Fibroblast of pulmonary artery (primary cell): ENCODE measurements at places on chromosomes 4 and X.
A peak's percentile ranks its signal among the peaks of the same experiment; 100 is the strongest.

DNA sequence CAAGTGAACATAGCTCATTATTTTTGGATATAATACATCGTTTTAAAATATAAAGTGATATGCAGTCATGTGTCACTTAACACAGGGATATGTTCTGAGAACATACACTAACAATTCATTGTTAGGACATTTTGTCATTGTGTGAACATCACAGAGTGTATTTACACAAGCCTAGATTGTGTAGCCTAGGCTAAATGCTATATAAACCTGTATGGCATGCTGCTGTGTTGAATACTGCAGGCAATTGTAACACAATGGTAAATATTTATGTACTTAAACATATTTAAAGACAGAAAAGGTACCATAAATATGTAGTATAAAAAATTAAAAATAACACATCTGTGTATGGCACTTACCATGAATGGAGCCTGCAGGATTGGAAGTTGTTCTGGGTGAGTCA lies 44.9 kb upstream of the GPRIN3 start:
- no peak for DNase-seq

DNA sequence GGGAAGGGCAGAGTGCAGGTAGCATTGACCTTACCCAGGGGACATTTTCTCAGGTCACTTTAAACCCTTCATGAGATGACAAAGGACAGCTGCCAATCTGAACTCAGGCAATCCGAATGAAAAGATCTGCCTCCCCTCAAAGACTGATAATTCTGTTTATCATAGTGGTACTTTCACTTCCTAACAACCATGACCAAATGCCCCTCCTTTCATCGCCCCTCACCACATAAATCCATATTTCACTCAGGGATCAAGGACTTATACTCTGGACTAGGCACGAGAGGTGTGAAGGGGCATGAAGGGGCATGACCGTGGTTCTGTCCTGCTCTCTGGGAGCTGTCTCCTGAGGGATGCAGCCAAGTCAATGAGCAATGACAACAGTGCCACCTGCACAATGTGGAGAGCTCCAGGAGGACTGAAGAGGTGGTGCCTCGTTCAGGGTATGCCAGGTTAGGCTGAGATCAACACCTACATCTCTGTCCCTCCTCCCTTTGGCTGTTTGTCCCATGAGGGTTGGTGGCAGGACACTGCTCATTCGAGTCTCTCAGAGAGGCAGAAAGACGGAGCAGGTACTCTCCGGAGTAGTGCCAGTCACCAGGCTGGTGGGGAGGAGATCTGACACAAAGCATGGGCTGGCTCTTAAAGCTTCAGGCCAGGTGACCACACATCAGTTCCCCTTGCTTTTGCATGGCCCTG lies 12.5 kb downstream of the HS3ST1 start:
- DNase-seq, result no peak

DNA sequence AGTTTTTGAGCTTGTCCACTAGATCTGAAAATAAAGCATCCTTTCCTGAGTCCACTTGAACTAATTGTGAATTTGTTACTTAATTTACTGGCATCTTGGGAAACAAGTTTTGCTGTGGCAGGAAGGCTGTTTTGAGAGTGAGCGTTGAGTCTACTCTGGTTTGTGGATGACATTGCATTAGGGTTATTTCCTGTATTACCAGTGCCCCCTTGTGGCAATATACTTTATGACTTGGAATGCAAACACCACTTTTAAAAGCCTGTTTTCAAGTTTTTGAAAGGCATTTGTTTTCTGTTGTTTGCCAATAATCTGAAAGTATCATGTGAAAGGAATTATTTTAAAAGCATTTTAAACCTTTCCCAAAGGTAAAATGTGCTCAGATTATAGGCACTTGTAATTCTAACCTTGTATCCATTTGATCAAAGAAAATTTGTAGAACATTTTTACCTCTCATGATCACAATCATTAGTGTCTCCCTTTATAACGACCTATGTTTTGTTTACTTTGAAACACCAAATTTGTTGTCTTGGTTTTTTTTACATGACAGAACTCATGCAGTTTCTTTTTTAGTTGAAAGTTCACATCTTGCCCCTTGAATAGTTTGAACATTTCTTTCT lies 18.0 kb upstream of the CYP2U1 start:
- peak; percentile 89 for DNase-seq

DNA sequence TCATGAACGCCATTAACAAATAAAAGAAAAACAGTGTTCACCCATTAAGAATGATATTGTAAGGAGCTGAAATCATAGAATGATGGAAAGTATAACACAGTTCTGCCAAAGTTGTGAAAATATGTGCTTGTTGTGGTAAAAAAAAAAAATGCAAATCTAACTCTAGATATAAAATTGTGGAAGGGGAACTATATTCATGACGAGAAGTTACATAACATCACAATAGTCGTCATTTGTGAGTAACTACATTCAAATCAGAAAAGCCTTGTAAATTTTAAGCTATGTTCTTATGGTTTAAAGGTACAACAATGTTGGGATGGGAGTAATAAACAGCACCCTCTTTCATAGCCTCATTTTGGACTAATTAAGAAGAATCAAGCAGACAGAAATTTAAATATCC lies 57.6 kb upstream of the PRDM8 start:
- DNase-seq, result no peak

GRCh38 chrX:96002431-96002830 lies 682.2 kb upstream of the DIAPH2 start:
- DNase-seq, result peak; percentile 19

DNA sequence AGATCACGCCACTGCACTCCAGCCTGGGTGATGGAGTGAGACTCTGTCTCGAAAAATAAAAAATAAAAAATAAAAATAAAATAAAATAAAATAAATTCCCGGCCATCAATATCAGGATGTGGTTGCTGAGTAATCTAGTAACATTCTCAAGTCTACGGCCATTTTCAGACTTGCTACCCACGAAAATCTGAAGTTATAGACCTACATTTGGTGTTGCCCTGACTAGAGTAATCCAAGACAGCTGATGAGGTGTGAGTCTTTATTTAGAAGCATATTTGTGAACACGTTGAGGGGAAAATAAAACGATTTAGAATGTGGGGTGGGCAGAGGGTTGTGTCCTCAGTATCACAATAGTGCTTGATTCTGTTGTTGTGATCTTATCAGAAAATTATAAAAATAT lies 130.2 kb upstream of the MID1 start:
- DNase-seq, result no peak

- DNase-seq, result no peak
Observed at GRCh38 chr4:54144199-54144598, 44.2 kb downstream of the GSX2 start.

- DNase-seq, result no peak
Observed at GRCh38 chrX:149010013-149010852, 494.9 kb downstream of the IDS start.

DNA sequence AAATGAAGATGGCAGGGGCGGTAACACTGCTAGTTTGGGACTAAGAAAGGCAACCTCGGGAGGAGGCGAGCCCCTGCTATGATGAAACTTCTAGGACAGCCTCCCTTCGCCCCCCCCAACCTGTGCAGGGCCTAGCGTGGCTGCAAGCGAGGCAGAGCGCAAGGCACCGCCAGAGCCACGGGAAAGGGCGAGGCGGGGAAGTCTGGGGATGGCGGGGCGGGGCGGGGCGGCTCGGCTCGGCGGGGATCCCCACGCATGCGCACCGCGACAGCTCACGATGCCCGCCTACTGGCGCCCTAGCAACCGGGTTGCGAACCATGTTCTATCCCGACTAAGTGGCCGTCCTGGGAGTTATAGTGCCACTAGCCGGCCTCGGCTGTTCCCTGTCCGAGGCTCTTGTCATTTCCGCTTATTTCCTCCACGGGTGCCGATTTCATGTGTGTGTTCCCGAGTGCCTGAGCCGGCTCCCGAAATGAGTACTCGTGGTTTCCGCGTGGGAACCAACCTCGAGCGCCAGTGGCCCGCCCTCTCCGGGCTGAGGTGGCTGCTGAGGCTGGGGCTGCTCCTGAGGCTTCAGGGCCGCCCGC lies 28.7 kb upstream of the RBMX start:
- peak; percentile 79 for DNase-seq

DNA sequence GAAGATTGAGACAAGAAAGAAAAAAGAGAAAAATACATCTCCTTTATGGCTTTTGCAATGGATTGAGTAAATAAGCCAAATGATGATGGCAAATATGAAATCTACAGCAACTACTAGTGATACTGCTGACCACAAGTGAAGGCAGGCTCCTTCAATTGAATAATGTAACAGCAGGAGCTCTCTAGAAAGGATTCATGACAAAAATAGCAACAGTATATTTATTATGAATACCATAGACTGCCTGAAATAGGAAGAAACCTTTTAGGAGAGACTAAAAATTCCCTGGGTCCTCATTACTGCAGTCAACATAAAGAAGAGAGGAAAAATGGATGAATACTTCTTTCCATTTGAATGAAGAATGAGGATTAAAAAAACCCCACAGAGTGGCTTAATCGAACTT lies 306.8 kb upstream of the ANXA10 start:
- no peak for DNase-seq

DNA sequence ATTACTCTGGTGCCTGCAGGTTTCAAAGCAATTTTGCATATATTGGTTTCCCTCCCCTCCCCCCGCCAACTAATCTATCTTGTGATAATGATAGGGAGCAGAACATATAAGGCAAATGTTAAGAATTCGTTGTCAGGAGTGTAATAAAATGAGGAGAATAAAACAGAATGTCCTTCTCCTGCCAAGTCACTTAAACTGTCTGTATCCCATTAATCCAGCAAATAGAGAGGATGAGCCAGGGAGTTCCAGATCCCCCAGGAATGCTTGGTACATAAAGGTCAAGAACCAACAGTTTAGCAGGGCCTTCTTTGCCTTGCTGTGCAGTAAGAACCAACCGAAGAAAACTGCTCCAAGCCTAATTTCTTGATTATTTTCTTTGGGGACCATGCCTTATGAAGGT lies 141.4 kb downstream of the AMELX start:
- DNase-seq, result no peak

DNA sequence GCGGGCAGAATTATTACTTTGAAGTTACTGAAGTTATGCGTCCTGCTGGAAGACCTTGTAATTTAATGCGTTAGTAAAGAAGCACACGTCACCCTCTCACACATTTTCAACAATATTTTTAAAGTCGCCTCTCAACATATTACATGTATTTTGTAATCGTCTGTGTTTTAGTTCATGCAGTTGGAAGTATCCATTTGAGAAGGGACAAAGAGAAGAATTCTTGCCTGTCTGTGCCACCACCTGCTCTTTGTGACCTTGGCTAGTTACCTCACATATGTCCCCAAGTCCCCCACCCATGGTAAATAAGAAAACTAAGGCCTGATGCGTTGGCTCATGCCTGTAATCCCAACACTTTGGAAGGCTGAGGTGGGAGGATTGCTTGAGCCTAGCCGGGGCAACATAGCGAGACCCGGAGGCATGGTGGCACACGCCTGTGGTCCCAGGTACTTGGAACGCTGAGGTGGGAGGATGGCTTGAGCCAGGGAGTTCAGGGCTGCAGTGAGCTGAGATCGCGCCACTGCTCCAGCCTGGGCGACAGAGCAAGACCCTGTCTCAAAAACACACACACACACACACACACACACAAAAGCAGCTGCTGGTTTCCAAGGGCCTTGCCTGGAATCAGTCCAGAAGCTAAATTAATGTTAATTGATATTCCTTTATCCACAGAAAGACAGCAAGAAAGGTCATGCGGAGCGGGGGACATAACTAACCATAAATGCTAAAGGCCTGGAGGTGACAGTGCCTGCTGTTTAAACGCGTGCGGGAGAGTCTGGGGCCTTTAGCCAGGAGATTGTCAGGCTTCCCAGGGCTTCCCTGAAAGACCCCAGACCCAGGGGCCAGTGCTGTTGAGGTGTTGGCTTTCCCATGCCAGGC lies 811 bp downstream of the TMEM187 start:
- no peak for DNase-seq

DNA sequence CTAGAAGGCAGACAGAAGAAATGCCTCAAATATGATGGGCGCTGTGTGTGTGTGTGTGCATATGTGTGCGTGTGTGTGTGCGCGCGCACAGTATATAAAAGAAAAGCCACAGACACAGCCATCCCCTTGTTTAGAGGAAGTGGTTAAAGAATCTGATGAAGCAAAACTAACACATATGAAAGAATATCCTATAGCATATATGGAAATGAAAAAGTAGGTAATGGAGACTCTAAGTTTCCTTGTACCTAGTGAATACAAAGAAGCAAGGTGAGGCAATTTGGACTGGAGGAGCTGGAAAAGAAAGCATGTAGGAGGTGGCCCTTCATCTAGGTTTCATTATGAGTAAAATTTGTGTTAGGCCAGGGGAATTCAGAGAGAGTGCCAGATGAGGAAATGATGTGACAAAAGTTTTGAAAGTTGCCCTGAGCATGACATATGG lies 58.6 kb upstream of the MCF2 start:
- no peak for DNase-seq

DNA sequence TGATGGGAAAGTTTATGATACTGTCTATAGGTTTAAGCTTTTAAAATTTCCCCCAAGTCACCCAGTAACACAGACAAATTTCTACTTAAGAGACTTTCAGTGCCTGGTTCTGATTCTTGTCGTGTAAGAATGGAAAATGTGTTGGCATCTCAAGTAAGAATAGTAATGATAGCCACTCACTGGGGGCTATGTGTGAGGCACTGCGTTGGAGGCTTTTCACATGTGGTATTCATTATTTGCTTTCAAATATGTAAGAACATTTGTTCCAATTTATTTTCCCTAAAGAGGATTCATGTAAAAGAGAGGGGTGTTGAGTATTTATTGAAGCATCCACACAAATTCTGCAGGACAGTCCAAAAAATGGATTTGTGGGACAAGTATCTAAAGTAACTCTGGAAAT lies 143.6 kb downstream of the FNIP2 start:
- no peak for DNase-seq

DNA sequence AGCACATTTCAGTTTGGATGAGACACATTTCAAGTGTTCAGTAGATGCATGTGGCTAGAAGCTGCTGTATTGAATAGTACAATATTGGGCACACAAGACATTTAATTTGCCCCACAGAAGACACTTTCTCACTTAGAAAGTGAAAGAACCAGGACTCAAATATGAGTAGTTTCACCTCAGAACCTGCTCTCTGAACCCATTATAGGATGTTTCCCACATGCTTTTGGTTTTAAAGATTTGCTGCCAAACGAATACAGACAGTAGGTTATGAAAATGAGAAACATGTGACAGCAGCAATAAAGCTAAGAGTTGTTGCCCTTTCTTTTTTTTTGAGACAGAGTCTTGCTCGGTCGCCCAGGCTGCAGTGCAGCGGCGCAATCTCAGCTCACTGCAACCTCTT lies 32.3 kb downstream of the C4orf54 start:
- no peak for DNase-seq

GRCh38 chrX:148609515-148610327 lies 109.3 kb downstream of the AFF2 start:
- no peak for DNase-seq

- no peak for DNase-seq
Observed at GRCh38 chrX:63434206-63434605, 83.1 kb upstream of the SPIN4 start.

- DNase-seq, result peak; percentile 45
Observed at GRCh38 chr4:183201331-183201730, 102.3 kb downstream of the WWC2 start.

- no peak for DNase-seq
Observed at GRCh38 chr4:7978489-7978888, 38.8 kb upstream of the AFAP1 start.

GRCh38 chr4:51851937-51852290 lies 9.0 kb downstream of the DCUN1D4 start:
- DNase-seq, result no peak
